ENCODE measurements at places on chromosomes 6 and 20.

DNA sequence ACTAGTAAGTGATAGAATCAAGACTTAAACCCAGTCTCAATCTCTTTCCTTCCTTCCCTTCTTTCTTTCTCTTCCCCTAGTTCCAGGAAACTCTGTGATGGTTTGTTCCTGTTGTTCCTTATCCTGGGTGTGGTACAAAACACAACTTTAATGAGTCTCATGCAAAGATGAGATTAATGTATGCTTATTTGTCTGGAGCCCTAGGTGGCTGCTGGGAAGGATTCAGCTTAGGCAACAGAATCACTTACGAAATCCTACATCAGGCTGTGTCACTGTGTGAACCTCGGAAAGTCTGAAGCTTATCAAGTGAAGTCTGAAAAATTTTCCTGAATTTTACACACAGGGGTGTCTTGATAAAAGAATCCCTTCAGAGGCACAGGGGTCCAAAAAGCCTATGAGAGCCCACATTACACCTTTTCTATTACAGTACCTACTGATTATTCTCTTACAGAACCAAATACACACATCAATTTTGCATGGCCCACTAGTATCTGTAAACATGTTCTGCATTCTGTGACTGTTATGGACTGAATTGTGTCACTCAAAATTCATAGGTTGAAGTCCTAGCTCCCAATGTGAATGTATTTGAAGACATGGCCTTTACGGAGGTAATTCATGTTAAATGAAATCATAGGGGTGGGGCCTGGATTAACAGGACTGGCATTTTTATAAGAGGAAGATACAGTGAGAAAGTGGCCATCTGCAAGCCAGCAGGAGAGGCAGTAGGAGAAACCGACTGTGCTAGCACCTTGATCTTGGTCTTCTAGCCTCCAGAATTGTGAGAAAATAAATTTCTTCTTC lies 144.7 kb downstream of the MYB start:
- DNase-seq: no peak

- DNase-seq: no peak
Measured at GRCh38 chr6:119096721-119097565, 18.5 kb upstream of the FAM184A start.

DNA sequence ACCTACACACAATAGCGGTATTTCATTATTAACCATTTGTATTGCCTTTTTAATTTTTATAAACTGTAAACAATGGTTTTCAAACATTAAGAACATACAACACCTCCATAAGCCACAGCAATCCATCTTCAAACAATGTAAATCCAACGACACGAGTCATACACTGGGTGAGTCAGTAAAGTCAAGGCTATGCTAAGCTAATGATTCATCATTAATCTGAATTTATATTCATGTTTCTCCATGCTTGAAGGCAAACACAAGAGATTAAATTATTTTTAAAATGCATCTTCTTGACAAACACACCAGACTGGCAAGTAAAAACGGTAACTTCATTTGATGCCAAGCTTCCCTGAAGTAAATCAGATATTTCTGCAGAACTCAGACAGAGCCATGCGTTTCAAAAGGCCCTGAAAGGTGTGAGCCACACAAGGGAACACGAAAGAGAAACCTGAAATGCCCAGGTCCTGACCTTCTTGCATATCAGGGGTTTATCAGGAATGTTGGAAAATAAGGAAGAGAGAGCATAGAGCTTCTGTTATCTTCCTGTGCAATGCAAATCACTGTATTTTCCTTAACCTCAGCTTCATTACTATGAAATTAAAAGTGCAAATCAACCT lies 162.5 kb downstream of the ALDH8A1 start:
- DNase-seq: no peak

DNA sequence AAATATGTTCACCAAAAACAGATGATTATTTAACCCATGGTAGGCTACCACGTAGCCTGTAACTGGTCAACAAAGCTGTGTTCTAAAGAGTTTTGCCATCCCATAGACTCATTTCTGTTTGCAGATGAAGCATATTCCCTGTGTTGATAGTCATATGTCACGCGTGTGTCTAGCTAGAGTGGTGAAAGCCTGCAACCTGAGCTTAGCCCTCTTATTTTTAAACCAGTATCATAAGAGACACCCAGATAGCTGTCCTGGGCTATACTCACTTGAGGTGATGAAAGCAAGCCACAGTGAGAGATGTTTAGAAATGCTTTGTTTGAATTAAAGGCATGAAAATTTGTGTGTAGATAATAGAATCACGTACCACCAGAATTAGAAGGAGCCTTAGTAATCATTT lies 307.8 kb downstream of the ZFAND3 start:
- DNase-seq: no peak

- no peak for DNase-seq
Measured at GRCh38 chr6:42113936-42114636, 28.3 kb downstream of the C6orf132 start.

DNA sequence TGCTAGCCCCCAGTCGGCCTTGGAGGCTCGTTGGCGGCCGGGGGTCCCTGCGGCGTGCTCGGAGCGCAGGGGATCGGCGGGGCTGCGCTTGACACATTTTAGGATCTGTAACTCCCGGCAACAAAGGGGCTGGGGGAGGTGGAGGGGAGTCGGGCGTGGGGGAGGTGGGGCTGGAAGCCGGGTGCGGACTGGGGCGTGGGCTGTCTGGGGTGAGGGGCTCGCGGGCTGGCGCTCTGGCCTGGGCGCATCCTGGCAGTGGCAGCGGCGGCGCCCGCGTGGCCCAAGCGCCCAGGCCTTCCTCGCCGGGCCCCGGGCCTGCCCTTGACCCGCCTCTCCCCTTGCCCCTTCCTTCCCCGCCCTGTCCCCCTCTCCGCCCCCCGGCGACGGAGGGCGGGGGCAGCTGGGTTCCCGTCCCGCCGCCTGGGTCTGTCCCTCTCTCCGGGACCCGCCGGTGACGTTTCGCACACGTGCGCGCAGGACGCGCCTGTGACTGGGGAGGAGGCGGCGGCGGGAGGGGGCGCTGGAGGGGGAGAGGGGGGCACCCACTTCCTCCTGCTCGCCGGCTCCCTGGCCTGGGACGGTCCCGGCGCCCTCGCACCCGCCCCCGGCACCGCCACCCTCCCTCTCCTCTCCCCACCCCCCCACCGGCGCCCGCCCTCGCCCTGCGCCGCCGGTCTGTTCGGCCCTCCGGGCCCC lies 1.5 kb downstream of the E2F3 start:
- DNase-seq: peak; percentile 98

GRCh38 chr20:18224968-18225568 lies 63.3 kb upstream of the ZNF133 start:
- DNase-seq: peak; percentile 12

- no peak for DNase-seq
Measured at GRCh38 chr6:411402-412145, 20.0 kb downstream of the IRF4 start.

- DNase-seq: peak; percentile 49
Measured at GRCh38 chr6:37860226-37860839, 40.8 kb downstream of the ZFAND3 start.

DNA sequence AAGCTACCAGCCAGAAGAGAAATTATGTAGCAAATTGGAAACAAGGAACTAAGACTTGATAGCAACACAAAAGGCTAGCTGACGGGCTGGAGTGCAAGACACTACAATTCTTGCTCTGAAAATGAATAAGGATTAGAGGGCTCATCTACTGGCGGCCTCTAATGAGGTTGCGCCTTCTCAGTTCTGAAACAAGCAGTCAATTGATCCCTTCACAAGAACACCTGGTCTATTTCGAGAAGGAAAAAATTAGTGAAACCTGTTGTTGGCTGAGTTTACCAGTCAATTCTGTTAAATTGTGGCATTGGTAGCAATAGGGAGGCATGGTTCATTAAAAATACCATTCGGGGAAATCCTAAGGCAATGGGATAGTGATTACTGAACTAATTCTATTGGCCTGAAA lies 74.8 kb upstream of the JARID2 start:
- DNase-seq: peak; percentile 42

- no peak for DNase-seq
Measured at GRCh38 chr6:94735270-94735669, 842.1 kb upstream of the MANEA start.

DNA sequence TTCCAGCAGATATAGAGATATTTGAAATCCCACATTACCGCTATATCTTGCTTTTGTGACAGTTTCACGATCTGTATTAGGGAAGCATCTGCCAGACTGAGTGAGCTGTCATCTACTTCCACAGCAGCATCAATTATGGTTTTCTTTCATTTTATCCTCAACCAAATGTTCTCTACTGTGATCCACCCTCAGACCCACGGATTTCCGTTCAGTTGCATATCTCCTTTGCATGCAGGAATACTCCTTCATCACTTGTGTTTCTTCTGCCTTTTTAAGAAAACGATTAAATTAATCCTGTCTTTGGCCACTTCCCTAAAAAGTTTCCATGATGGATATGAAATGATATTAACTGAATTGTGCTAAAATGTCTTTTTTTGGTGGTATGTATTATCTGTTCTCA lies 262.1 kb upstream of the ADGRB3 start:
- DNase-seq: no peak

DNA sequence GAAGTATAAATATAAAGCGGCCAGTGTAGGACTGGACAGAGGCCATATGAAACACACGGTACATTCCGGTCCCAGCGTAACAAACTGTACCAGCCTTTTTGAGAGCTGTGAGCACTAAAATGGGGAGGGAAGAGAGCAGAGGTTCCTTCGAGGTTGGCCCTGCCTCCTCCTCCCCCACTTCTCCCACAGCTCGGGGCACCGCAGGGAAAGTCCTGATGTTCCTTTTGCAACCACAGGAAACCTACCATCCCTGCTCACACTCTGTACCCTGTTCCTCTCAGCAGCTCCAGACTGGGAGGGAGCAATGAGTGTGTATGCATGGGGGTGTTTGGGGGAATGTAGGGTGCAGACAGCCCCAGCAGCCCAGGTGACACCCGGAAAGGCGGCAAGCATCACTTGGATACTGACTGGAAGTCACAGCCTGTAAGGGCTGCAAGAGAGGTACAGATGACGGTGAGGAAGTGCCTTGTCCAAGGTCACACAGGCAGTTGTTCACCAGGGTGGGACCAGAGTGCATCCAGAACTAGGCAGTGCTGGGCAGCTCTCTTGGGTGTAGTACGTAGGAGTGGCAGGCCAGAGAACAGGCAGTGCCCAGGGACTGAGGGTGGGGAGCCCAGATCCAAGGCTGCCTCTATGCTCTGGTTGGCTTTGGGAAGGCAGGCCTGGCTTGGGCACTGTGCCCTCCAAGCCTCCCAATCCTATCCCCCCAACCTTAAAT lies 11.0 kb upstream of the ARMC12 start:
- no peak for DNase-seq

DNA sequence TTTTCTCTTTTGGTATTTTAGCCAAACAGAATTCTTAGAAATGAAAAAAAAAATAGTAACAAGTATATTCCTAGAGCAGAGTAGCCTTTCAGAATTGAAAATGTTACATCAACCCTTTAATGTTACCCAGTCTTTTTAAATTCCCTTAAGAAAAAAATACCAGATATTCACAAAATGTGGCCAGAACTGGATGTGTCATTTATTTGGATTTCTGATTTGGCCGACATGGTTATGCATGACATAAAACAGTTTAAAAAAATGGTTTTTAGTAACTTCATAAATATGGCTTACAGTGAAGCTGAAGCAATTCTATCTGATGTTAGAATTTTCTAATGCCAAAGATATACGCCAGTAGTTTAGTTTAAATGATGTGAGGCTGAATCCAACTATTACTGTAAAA lies 112.0 kb downstream of the ATXN1 start:
- no peak for DNase-seq

- DNase-seq: no peak
Measured at GRCh38 chr20:18443886-18444285, 22.9 kb downstream of the DZANK1 start.

DNA sequence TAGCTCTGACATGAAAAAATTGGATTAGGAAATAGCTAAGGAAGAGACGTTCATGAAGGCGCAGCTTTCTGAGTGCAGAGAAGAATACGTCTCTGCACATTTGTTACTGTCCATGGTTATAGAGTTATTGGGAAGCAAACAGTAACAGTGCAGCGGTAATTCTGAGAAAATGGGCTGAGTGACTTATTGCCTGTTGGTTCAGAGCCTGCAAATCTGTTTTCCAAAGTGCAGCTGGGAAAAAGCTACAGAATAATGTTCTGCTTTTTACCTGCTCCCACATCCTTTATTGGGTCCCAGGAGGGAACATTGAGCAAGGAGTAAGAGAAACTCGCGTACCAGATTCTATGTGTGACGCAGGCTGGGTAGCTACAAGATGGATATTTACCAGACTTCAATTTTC lies 160.2 kb downstream of the BTBD3 start:
- no peak for DNase-seq

- no peak for DNase-seq
Measured at GRCh38 chr6:47404435-47404834, 73.2 kb upstream of the CD2AP start.

DNA sequence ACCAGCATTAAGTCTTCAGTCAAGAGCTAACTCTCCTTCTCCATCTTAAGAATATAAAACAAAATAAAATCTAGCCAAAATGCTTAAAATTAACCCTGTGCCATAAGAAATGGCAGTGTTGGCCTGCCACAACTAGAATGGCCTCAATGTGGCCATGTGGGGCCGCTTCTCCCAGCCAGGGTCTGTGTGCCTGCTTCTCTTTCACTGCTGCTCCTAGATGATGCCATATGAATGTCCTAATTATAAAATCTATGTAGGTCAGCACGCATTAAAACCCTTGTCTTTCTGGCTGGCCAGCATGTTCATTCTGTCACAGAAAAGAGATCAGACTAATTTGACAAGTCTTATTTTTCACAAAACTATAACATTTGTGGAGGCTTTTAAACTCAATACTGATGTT lies 102.6 kb downstream of the C6orf118 start:
- DNase-seq: no peak

GRCh38 chr6:108748959-108749358 lies 99.3 kb upstream of the ARMC2 start:
- no peak for DNase-seq

- no peak for DNase-seq
Measured at GRCh38 chr6:3195695-3196497, 31.6 kb downstream of the TUBB2B start.

- no peak for DNase-seq
Measured at GRCh38 chr6:69581581-69581980, 215.2 kb downstream of the LMBRD1 start.

DNA sequence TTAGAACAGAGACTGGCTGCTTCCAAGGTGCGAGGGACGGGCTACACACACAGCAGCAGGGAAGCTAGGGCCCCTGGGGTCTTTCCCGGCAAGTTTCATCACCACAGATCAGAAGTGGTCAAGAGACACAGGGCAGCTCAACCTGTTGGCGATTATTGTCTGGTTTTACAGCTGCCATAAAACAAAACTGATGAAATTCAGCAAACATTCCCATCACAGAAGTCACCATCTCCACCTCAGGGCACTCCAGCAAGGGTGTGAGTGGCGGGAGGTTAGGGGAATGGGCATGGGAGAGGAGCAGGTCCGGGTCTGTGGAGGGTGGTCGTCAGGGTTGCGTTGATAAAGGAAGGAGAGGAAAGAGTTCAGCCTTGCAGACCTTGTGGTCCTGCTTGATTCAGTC lies 91.0 kb downstream of the PXDC1 start:
- no peak for DNase-seq

GRCh38 chr6:10719296-10719963 lies 3.4 kb upstream of the TMEM14C start:
- DNase-seq: peak; percentile 43

DNA sequence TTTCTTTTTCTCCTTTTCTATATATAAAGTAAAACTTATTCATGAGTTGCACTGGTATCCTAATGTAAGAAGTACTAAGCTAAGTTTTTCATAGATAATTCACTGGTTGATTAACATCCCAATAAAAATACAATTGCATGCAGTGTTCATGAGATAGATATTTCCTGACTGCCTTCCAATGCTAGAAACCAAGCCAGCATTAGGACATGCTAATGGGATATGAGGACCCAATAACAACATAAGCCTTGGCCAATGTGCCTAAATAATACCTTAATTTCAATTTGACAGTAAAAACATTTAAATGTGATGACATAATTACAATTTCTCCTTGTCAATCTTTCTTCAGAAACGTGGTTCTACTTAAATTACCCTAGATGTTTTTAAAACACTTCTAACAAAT lies 152.7 kb downstream of the RNGTT start:
- no peak for DNase-seq
